ENCODE measurements at places on chromosomes 4 and X.
A peak's percentile ranks its signal among the peaks of the same experiment; 100 is the strongest.

GRCh38 chr4:5973486-5974220 lies 44.6 kb downstream of the C4orf50 start:
- DNase-seq, result no peak

GRCh38 chrX:131827935-131828334 lies 195.2 kb upstream of the STK26 start:
- DNase-seq, result no peak

- no peak for DNase-seq
Observed at GRCh38 chrX:11702965-11703631, 37.4 kb upstream of the ARHGAP6 start.

DNA sequence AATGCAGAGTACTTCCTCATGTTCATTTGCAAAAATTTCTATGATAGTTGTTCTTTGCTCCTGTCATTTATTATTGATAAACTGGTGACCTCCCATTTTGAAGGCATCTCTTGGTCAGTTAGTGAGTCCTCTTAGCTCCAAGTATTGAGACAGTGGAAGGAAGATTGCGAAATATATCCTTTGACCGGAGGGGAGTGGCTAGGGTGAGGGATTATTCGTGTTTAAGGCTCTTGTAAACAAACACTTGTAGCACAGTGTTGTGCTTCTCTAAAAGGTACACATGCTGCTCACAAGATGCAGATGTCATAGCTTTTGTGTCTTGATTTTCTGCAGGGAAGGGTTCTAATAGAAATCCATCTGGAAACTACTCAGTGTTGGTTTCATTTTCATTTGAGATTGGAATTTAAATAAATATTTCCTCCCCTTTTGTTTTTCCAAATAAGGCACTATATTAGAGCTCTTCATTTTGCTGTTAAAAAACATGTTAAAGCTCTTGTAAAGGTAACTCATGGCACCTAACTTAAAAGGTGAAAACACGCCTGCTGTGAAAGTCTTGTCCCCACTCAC lies 21.8 kb downstream of the TXLNG start:
- DNase-seq, result peak; percentile 73

GRCh38 chr4:121336706-121337105 lies 44.1 kb downstream of the QRFPR start:
- DNase-seq, result peak; percentile 9

DNA sequence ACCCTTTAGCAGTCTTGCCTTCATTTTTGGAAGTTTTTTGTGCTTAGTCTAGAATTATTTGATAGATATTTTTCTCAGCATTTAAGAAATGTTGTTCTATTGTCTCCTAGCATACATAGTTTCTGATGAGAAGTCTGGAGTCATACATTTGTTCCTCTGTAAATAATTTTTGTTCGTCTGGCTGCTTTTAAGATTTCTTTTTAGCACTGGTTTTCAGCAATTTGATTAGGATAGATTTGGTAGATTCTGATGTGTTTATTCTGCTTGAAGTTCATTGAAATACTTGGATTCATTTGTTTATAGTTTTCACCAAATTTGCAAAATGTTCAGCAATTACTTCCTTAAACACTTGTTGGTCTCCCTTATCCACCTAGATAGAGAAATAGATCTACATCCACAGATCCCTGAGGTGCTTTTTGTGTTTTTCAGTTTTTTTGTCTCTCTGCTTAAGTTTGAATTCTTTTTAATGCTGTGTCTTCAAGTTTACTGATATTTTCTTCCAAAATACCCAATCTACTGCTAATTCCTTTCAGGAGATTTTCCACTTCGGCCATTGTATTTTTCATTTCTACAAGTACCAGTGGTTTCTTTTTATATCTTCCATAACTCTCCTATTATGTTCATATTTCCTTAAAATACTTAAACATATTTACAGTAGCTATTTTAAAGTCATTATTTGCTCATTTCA lies 64.9 kb downstream of the ABLIM2 start:
- no peak for DNase-seq

DNA sequence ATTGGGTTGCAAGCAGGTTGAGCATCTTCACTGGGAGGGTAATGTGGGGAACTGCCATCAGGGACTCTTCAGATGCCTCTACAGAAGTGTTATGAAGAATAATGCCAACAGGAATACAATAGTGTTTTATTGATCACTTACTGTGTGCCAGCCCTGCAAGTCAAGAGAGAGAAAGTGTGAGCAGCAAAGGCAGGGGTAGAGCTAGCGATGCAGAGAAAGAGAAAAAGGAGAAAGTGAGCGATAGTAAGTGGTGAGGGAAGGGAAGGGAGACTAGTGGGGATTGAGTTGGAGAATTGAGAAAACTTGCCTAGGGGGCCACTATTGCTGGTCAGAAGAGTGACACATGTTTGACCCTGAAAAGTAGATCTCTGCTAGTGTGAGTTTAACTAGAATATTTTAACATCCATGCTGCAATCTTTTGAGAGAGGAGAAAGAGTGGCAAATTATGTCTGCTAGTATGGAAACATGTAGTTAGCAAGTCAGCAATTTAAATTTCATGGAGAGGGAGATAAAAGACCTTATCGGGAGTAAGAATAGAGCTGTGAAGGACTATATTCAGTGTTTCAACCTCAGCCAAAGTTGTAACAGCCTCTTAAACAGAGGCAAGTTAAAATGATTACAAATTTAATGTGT lies 12.2 kb downstream of the AFF1 start:
- no peak for DNase-seq

- no peak for DNase-seq
Observed at GRCh38 chr4:151430740-151431457, 21.9 kb downstream of the FHIP1A start.

GRCh38 chr4:41597494-41597893 lies 59.5 kb downstream of the LIMCH1 start:
- no peak for DNase-seq

- peak; percentile 66 for DNase-seq
Observed at GRCh38 chrX:41661366-41662095, 27.2 kb upstream of the GPR34 start.

DNA sequence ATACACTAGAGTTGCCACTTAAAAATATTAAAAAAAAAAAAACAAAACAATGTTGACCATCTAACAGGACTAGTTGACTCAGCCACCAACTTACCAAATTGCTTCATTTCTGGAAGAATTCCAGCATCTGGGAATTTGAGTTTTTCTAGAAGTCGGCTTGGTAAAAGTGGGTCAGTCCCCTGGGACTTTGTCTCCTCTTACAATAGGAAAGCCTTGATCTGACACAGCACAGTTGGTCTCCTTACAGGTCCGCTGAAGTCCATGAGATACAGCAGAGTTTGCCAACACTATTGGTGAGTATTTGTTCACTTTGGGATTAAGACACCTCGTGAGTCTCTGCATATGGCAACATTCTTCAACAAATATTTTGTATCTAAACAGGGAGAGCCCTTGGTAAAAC lies 18.2 kb upstream of the DDIT4L start:
- DNase-seq, result peak; percentile 67

- DNase-seq, result no peak
Observed at GRCh38 chr4:166259081-166259480, 386.0 kb downstream of the TLL1 start.

- no peak for DNase-seq
Observed at GRCh38 chrX:68794461-68794860, 34.4 kb upstream of the EFNB1 start.
